Pulmonary artery endothelial cell (primary cell): ENCODE measurements at places on chromosomes 2 and 18. TPM values are rescaled to one million over a fixed set of nuclear protein-coding genes. Genes with fewer than 3 reads are reported as not detected.

DNA sequence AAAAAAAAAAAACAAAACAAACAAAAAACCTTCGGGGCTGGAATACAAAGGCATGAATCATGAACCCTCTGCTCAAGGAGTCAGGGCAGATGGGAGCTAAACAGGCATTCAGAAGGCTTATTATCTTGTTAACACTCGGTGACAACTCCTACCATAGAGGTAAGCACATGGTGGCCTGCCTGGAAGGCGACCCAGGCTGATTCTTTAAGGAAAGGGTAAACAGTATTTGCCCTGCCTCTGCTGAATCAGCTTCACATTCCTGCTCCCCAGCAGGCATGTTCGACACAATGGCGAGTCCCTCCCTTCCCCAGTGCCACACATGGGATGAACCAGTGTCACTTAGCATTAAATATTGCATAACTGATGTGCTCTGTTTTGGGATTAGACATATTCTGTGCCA, 191.9 kb downstream of the ARL4C start:
- DNase-seq, result no peak

ZEB2 gene
- total RNA-seq, result 22.5 and 30.3 TPM in 2 replicates

TFCP2L1 gene
- total RNA-seq, result not detected in 2 replicates

GPR45 gene
- not detected in 2 replicates for total RNA-seq

DNA sequence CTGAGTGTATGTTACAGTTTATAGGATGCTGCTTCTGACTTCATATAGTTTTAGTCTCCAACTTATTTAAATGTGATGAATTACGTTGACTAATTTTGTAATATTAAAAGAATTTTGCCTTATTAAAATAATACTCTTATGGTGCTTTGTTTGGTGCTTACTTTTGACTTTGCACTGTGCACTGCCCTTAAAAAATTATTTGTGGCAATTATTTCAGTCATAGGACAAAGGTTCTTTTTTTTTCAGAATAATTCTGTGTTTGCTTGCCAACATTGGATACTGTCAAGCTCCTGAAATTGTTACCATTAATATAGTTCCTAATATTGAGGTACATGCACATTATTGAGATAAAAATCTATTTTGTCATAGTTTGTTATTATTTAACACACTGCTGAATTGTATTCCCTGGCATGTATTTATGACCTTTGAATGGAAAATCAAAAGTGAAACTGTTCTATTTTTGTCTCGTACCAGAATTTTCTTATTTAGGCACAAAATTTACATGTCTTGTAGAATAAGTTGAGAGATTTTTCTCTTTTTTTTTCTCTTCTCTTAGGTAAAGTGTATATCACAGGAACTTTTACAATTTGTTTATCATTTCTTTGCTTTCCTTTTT, 572.8 kb upstream of the KLHL29 start:
- no peak for DNase-seq

DNA sequence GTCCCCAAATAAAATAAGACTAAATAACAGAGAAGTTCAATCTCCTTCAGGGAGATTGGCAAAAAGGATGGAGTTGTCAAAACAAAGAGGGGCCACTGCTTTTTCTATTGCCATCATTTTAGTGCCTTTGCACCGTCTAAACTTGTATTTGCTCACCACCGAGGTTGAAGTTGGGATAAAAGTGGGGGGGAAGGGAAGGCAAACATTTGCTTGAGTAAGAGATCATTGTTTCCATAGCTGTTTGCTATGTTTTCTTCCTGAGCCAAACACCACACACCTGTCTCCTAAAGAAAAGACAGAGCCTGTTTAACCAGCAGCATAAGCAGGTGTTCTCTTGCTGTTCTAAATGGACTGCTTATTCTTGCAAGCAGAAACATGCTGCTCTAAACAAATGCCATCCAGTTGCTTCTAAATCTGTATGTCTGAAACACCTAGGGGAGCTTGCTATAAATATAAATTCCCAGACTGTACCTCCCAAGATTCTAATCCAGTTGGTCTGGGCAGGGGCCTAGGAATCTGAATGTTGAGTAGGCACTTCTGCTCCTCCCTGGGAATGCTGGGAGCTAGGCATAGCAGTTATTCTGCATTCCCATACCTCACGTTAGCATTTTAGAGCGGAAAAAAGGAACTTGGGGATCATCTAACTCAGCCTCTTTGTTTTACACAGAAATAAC, 179.4 kb upstream of the ARL4C start:
- no peak for DNase-seq

ZBTB7C gene
- not detected in 2 replicates for total RNA-seq

DNA sequence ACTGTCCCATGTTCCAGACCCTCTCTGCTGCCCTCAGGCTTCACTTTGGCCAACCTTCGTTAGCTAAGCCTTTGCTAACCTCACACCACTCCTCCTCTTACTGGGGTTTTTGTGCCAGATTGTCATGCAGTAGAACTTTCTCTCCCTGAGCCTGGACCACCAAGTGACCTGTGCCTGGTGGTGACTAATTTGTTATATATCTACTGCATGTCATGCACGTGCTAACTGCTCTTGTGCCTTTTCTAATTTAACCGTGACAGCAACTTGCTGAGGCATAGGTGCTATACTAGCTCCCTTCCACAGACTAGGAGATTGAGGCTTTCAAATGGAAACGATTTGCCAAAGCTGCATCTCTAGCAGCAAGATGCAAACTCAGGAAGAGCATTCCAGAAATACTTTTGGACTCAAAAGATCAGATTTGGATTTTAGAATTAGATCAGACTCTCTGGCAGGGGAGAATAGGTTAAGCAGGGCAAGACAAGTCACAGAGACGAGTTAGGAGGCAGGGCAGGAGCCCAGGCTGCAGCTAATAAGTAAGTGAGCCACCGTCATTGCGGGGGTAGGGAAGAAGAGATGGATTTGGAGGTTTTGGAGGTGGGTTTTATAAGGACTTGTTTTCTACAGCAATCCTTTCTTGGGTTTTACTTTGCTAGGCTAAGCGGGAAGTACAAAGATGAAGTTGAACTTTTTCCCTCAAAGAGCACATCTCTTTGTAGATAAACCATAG, 1.8 kb downstream of the PPP1R7 start:
- no peak for DNase-seq

CXCR4 gene
- 30.5 and 126 TPM in 2 replicates for total RNA-seq

KATNAL2 gene
- 0.33 and 0.63 TPM in 2 replicates for total RNA-seq

ALK gene
- not detected in 2 replicates for total RNA-seq

GRCh38 chr2:107412981-107413380, 413.7 kb upstream of the RGPD4 start:
- DNase-seq, result no peak

GRP gene
- total RNA-seq, result not detected in 2 replicates

DNA sequence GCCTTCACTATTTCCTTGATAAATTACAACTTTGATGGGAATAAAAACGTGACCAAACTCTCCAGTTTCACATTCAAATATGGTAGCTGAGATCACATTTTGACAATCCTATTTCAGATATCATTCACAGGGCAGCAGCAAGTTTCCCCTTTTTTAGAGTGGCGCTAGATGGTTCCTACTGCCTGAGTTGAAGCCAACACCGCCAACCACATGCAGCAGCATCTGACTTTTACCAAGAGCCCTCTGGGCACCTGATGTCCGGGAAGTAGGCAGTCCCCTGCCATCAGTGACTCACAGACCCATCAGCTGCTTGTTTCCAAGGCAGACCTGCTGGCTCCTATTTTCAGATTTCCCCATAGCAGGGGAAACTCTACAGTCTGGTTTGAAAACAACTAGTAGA, 4.0 kb upstream of the MREG start:
- no peak for DNase-seq

DNA sequence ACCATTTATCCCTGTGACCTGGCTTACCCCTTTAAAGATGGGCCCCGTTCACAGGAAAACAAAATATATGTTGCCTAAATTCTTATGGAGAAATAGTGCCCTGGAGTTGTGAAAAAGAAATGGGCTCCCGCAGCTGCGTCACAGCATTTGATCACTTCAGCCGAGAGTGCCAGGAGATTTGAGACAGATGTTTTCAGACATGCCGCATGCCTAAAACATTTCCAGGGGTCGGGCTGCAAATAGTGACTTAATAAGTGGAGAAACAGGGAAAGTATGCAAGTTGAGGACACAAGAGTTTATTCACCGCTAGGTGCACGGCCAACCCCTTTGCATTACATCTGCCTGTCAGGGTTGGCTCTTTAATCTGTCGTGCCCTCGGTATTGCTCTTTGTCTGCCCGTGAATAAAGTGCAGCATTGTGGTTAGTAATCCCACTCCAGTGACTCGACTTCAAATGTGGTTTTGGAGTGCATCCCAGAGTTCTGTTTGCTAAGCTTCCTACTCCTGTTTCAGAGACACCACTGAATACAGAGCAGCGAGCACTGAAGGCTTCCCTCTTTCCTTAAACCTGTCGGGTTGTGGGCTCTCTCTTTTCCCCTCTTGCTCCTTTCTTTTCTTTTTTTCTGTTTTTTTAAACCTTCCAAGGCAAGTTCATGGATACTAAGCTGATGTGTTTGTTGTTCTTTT, 187.5 kb downstream of the LTBP1 start:
- DNase-seq, result peak; percentile 29

- DNase-seq, result peak; percentile 22
Observed at GRCh38 chr2:233350708-233351107, 3.6 kb upstream of the DGKD start.

GRCh38 chr18:34028324-34028723, 196.4 kb downstream of the NOL4 start:
- DNase-seq, result no peak

G6PC2 gene
- total RNA-seq, result not detected in 2 replicates

DLX1 gene
- 0.07 and 0.11 TPM in 2 replicates for total RNA-seq

GRCh38 chr2:206558492-206558891, 83.8 kb upstream of the FAM237A start:
- DNase-seq, result no peak

- no peak for DNase-seq
Observed at GRCh38 chr2:31239593-31240177, 5.7 kb downstream of the EHD3 start.

DNA sequence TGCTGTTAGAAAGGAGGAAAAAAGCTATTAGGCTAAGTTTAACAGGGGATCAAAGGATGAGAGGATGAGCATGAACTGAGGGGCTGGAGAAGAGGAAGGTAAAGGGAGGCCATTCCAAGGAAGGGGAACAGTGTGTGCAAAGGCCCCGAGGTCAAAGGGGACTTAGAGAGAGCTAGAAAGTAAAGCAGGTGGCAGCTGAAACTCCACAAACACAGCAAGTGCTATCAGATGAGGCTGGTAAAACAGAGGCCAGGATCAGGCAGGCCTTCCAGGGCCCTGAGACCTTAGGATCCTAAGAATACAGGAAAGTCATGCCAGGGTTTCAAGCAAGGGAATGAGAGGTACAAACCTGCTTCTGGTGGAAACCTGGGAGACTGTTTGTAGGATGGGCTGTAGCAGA, 5.8 kb downstream of the HDAC4 start:
- DNase-seq, result no peak

SNRPD1 gene
- 46.8 and 56.7 TPM in 2 replicates for total RNA-seq

KIAA2012 gene
- not detected in 2 replicates for total RNA-seq

DNA sequence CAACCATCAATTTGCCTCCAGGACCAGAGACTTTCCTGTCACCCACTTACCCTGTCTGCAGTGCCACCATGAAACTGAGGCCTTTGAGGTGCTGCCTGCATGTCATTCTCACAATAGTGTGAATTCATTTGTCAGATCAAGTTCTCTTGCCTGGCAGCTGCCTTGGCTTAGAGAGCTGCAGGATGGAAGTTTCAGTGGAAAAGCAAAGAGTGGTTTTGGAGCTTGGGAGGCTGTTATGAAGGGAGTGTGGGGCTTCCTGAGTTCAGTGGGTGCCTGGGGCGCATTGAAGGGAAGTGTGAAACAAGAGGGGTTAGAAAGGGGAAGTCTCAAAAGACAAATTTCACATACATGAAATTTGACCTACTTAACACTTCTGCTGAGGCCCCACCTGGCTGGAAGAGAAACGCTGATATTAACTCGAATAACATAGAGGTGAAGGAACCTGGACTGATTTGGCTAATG, 7.9 kb upstream of the LBH start:
- DNase-seq, result no peak

BUB1 gene
- 27.7 and 101 TPM in 2 replicates for total RNA-seq

FN1 gene
- 3,105 and 3,178 TPM in 2 replicates for total RNA-seq

GAL3ST2 gene
- not detected in 2 replicates for total RNA-seq
